ENCODE measurements at places on chromosomes 2 and 18. TPM values are rescaled to one million over a fixed set of nuclear protein-coding genes. Genes with fewer than 3 reads are reported as not detected.

Gene CNDP1
- total RNA-seq = not detected

Gene SNRPD1
- 5.0 TPM for total RNA-seq

Gene SLC8A1
- 80.3 TPM for total RNA-seq

Gene GULP1
- 56.6 TPM for total RNA-seq

Gene CDH2
- total RNA-seq = 6.3 TPM

Gene TMEM18
- total RNA-seq = 32.7 TPM

Gene ZNF521
- 42.6 TPM for total RNA-seq

Gene CTIF
- total RNA-seq = 15.9 TPM

Gene FSIP2
- total RNA-seq = 0.15 TPM

Gene FOXI3
- not detected for total RNA-seq

Gene KCNJ3
- total RNA-seq = not detected

Gene RIT2
- not detected for total RNA-seq
